ENCODE measurements at places on chromosomes 2 and 18.

DNA sequence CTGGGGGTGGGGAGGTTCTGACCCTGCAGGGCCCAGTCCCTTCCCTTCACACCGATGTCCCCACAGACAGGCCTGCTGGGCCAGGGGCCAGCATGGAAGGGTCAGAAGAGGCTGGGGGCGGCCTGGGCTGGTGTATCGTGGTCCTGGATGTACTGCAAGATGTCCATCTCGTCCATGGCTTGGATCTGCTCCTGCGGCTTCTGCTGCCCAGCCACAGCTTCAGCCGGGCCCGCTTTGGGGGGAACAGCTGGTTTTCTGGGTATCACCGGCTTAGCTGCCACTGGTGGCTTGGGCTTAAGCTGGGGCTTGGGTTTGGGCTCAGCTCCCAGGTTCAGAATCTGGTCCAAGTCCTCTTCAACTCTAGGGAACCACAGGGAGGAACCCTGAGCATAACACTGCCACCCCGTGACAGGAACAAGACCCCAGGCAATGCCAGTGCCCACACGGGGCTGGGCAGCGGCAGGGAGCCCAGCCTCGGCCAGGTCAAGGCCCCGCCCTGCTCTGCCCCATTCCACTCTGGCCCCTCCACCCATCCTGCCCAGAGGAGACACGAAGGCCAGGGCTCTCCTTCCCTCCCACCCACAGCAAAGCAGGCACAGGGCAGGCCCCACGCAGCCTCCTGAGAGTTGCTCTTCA is 31.9 kb downstream of the HS1BP3 start:
- H3K4me1 ChIP-seq, result peaks cover 54% of the 10 kb centered on the region
- H3K27ac ChIP-seq, result peak overlapping the region; percentile 91
- H3K36me3 ChIP-seq, result peaks cover 14% of the 10 kb centered on the region
- H3K27me3 ChIP-seq, result no peaks in the 10 kb centered on the region

- peaks cover 56% of the 10 kb centered on the region for H3K36me3 ChIP-seq
- peak overlapping the region; percentile 89 for H3K27ac ChIP-seq
- H3K4me3 ChIP-seq, result no peak overlapping the region
- H3K27me3 ChIP-seq, result no peaks in the 10 kb centered on the region
Measured at GRCh38 chr2:216679658-216680024, 15.7 kb downstream of the IGFBP5 start.

DNA sequence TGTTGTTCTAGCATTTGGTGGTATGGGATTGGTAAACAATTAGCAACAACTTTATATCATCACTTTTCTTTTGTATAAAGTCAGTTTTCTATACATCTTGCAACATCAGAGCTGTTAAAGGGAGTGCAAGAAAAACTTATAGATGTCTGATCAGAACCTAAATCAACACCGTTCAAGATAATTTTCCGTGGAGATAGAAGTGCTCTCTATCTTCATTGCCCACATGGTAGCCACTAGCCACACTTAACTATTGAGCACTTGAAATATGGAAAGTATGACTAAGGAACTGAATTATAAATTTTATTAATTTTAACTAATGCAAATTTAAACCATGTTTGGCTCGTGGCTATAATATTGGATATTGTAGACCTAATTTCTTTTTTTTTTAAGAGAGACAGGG is 5.2 kb downstream of the TTC27 start:
- H3K4me3 ChIP-seq, result no peak overlapping the region
- no peak for DNase-seq
- H3K27ac ChIP-seq, result no peak overlapping the region
- peaks cover 5% of the 10 kb centered on the region for H3K4me1 ChIP-seq
- H3K36me3 ChIP-seq, result peaks cover 79% of the 10 kb centered on the region
- H3K27me3 ChIP-seq, result no peaks in the 10 kb centered on the region

DNA sequence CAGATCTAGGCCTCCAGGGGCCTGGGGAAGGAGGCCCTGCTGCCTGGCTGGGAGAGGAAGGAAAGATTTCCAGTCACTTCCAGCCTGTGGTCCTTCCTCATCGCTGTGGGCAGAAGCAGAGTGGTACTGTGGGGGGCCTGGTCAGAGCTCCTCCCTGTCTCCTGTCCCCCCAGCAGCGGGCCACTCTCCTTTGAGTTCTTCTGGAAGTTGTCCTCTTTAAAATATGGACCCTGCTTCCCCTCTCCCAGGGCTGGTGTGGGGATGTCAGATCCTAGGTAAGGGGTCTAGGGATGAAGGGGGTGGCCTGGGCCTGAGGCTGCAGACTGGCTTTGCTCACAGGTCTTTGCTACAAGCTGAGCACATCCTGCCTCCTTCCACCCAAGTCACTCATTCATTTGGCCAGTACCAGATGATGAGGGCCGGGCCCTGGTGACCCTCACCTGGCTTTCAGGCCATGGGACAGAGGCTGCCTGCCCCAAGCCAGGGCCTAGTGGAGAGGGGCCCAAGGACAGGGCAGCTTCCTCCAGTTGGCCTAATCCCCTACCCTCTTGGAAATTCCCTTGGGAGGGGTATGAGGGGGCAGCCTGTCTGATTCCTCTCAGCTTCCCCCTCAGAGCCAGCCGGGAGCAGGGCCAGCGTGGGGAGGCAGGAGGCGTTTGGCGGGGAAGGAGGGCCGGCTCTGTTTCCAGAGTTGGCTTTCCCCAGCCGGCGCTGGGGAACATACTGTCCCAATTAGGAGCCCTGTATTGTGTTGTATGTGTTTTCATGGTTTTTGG is 231.9 kb downstream of the DYSF start:
- H3K4me1 ChIP-seq, result no peaks in the 10 kb centered on the region
- no peak overlapping the region for H3K4me3 ChIP-seq
- H3K27me3 ChIP-seq, result no peaks in the 10 kb centered on the region
- no peaks in the 10 kb centered on the region for H3K36me3 ChIP-seq

GRCh38 chr18:59607471-59607870 is 89.8 kb downstream of the CCBE1 start:
- DNase-seq, result no peak
- H3K4me3 ChIP-seq, result no peak overlapping the region
- H3K27ac ChIP-seq, result no peak overlapping the region
- H3K36me3 ChIP-seq, result no peaks in the 10 kb centered on the region

GRCh38 chr2:221085936-221086335 is 486.2 kb downstream of the EPHA4 start:
- DNase-seq, result no peak
- H3K36me3 ChIP-seq, result no peaks in the 10 kb centered on the region
- H3K27ac ChIP-seq, result no peak overlapping the region
- no peaks in the 10 kb centered on the region for H3K27me3 ChIP-seq
- H3K4me1 ChIP-seq, result no peaks in the 10 kb centered on the region

DNA sequence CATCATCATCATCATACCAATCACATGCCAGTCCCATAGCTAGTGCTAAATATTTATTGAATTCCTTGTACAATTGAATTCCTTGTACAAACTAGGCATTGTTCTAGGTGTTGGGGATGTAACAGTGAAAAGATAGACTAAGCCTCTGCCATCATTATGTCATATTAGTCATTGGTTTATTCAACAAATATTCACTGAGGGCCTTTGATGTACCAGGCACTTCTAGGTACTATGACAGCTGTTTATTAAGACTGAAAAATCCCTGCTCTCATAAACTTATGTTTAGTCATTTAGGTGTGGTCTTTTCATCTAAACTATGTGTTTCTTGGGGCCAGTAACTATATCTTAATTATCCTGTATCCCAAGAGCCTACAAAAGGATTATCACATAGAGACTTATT is 412.3 kb upstream of the ETAA1 start:
- DNase-seq, result no peak
- no peaks in the 10 kb centered on the region for H3K27me3 ChIP-seq

DNA sequence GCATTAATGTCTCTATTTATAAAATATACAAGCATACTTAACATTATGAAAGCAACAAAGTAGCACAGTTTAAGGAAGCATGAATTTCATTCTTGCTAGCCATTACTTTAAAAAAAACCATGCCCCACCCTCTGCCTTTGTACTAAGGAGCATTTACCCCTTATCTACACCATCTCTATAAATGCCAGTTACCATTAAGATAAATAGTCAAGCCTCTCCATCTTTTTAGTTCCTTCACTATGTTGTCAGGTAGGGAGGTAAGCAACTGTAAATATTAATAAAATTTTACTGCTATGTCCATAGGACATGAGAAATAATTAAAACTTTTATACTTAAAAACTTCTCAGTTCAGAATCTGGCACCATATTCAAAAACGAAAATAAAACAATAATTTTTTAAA is 42.1 kb downstream of the ROCK1 start:
- DNase-seq, result no peak
- H3K4me1 ChIP-seq, result peaks cover 7% of the 10 kb centered on the region
- H3K27me3 ChIP-seq, result no peaks in the 10 kb centered on the region
- H3K4me3 ChIP-seq, result no peak overlapping the region

- H3K4me1 ChIP-seq, result no peaks in the 10 kb centered on the region
- H3K36me3 ChIP-seq, result no peaks in the 10 kb centered on the region
- no peak overlapping the region for H3K27ac ChIP-seq
- no peak overlapping the region for H3K4me3 ChIP-seq
- no peak for DNase-seq
- no peaks in the 10 kb centered on the region for H3K27me3 ChIP-seq
Measured at GRCh38 chr2:241817126-241817820, 8.3 kb downstream of the NEU4 start.

- H3K27me3 ChIP-seq, result peaks cover 73% of the 10 kb centered on the region
- H3K4me1 ChIP-seq, result peaks cover 20% of the 10 kb centered on the region
- DNase-seq, result no peak
- H3K36me3 ChIP-seq, result no peaks in the 10 kb centered on the region
- no peak within 1 kb of the TSS for H3K27ac ChIP-seq
- peak within 1 kb of the TSS; percentile 18 for H3K4me3 ChIP-seq
Measured at GRCh38 chr2:84880645-84881521, at the start of gene TRABD2A. Gene TRABD2A (minus strand): TSS chr2:84881084. CDS start chr2:84881039, 45 bp downstream.

GRCh38 chr18:74644713-74645112 is 47.0 kb downstream of the ZNF407 start:
- H3K27me3 ChIP-seq, result no peaks in the 10 kb centered on the region
- no peak for DNase-seq

DNA sequence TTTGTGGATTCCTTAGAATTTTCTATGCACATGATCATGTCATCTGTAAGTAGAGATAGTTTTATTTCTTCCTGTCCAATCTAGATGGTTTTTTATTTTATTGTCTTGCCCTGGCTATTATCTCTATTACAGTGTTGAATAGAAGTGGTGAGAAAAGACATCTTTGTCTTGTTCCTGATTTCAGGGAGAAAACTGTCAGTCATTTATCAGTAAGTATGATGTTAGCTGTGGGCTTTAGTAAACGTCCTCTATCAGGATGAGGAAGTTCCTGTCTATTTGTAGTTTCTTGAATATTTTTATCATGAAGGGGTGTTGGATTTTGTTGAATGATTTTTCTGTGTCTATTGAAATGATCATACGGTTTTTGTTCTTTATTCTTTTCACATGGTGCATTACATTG is 5.3 kb downstream of the PLEKHH2 start:
- no peaks in the 10 kb centered on the region for H3K36me3 ChIP-seq
- DNase-seq, result no peak
- H3K4me1 ChIP-seq, result peaks cover 10% of the 10 kb centered on the region
- H3K27ac ChIP-seq, result no peak overlapping the region
- H3K27me3 ChIP-seq, result no peaks in the 10 kb centered on the region

DNA sequence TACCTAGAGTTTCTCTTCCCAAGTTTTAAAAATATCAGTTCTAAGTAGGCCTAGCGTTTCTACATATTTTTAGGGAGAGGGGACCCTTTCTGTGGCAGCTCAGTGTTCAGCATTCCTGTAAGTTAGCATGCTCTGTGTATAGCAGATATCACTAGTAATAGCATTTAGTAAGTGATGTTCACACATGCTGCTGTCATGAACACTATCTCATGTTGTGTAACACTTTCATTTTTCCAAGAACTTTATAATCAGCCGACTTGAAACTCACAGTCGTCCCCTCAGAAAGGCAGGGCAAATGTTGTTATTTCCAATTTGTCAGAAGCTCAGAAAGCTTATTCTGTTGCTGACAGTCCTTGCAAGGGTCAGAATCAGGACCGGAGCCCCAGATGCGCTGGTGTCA is 267.7 kb downstream of the ALPK2 start:
- H3K4me1 ChIP-seq, result no peaks in the 10 kb centered on the region
- no peaks in the 10 kb centered on the region for H3K27me3 ChIP-seq
- no peak for DNase-seq
- H3K36me3 ChIP-seq, result no peaks in the 10 kb centered on the region
- H3K27ac ChIP-seq, result no peak overlapping the region

DNA sequence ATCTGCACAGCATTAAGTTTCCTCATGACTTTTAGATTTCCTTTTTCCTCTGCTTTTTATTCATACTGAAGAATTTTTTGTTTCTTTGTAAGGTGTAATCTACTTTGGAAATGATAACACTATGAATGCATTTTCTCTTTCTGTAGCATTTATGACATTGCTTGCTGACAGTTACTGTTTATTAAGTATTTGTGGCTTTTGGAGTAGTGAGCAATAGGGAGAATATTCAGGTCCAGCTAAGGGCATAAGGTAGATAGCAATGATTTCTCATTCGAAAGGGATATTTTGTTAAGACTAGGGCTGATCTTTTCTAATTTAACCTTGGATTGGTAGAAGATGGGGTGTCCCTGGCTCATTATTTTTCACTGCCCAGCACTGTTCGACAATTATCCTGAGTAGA is 80.3 kb downstream of the XRCC5 start:
- no peak overlapping the region for H3K4me3 ChIP-seq
- DNase-seq, result no peak
- H3K36me3 ChIP-seq, result peaks cover 57% of the 10 kb centered on the region
- H3K27ac ChIP-seq, result no peak overlapping the region
- no peaks in the 10 kb centered on the region for H3K27me3 ChIP-seq

DNA sequence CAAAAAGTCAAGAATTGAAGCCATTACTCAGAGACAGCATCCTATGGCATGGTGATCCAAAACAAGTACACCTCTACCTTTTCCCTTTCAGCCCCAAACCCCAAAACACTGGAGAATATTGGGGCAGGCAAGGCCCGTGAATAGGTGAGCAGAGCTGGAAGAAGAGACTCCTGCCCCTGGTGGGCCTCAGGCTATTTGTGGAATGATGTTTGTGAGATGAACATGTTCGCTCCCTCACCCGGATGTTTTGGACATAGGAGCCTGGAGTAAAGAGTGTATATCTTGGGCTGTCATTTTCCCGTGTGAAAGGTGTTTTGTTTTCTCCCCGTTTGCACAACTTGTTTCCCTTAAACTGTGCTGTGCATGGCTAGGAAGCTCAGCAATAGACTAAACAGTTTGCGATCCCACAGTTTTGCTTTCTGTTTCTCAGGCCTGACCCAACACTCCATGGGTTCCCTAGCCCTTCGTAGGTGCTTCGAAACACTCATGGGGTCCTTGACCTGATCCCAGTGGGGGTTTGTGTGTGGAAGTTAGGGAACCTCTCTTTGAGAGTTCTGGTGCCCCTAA is 136.5 kb upstream of the TNP1 start:
- no peak overlapping the region for H3K27ac ChIP-seq
- DNase-seq, result no peak
- H3K27me3 ChIP-seq, result no peaks in the 10 kb centered on the region
- no peaks in the 10 kb centered on the region for H3K36me3 ChIP-seq
- H3K4me1 ChIP-seq, result peaks cover 9% of the 10 kb centered on the region

- no peak overlapping the region for H3K4me3 ChIP-seq
- H3K27me3 ChIP-seq, result no peaks in the 10 kb centered on the region
- no peaks in the 10 kb centered on the region for H3K36me3 ChIP-seq
- H3K27ac ChIP-seq, result no peak overlapping the region
- peaks cover 5% of the 10 kb centered on the region for H3K4me1 ChIP-seq
Measured at GRCh38 chr2:158357699-158358098, 98.9 kb downstream of the CCDC148 start.

All from esophagus squamous epithelium (tissue), 5 donors.